Activated CD4-positive, alpha-beta T cell treated with anti-CD3 and anti-CD28 coated beads for 36 hours (primary cell): ENCODE measurements at places on chromosomes 12 and 14. TPM values are rescaled to one million over a fixed set of nuclear protein-coding genes. Genes with fewer than 3 reads are reported as not detected.

The TTC8 gene
- total RNA-seq: 4.4 TPM

The IFT43 gene
- total RNA-seq: 10.1 TPM

The MYO1H gene
- not detected for total RNA-seq

The PLA2G1B gene
- total RNA-seq: not detected

- DNase-seq: no peak
These were observed 70.9 kb downstream of the TRIM9 start for GRCh38 chr14:51023964-51024363.

GRCh38 chr12:30797689-30798088 is 42.9 kb upstream of the CAPRIN2 start:
- no peak for DNase-seq

DNA sequence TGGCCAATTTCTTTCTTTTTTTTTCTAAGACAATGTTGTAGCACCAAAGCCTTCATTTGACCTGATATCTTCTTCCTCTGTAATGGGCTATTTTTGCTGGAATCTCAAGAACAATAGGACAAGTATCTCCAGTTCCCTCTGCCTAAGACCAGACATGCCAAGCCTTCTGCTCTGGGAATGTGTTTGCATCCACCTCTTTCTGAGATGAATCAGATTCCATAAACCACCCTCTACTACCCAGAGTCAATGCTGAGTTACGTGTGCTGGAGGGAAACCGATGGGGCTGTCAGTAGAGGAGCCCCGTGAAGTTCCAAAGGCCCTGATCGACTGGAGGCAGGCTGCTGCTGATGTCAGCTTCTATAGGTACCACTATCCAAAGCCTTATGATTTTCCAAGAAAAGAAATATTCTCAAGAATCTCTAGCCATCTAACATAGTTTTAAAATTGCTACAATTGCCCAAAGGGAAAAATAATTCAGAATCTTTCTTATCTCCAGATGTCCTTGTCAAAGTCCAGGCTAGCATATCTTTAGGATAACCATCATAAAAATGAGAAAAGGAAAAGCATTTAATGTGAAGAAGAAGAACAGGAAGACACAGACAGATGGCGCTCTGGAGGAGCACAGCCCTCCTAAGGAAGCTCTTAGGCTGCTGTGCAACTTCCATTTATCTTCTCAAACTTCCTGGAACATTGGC is 101.9 kb downstream of the SLC8A3 start:
- DNase-seq: peak; percentile 51

DNA sequence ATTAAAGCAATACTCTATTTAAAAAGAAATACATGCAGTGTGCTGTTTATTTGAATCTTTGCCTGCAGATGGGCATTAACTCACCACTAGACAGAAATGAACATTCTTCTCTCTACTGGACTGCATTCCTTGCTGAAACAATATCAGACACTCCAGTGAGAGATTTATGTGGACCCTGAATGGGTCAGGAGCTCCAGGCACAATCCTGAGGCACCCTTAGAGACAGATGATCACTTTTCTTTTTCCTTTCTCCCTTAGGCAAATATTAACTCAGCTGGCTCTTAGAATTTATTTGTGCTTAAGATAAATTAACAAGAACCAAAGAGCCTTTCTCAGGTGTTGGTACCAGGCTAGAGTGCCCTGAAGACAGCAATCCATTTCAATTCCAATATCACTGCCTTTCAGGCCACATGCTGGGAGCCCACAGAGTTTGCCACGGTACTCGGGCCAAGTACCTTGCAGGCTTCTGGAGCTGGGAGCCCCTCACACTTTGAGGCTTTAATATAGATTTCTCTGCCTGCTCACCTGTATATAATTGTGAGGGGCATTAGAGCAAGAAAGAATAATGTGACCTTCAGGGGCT is 173.0 kb downstream of the EMP1 start:
- no peak for DNase-seq

GRCh38 chr14:90049390-90049789 is 12.4 kb upstream of the KCNK13 start:
- DNase-seq: no peak

GRCh38 chr12:101501410-101501995 is 26.4 kb downstream of the SPIC start:
- no peak for DNase-seq
